ENCODE measurements at places on chromosomes 2 and 18.

DNA sequence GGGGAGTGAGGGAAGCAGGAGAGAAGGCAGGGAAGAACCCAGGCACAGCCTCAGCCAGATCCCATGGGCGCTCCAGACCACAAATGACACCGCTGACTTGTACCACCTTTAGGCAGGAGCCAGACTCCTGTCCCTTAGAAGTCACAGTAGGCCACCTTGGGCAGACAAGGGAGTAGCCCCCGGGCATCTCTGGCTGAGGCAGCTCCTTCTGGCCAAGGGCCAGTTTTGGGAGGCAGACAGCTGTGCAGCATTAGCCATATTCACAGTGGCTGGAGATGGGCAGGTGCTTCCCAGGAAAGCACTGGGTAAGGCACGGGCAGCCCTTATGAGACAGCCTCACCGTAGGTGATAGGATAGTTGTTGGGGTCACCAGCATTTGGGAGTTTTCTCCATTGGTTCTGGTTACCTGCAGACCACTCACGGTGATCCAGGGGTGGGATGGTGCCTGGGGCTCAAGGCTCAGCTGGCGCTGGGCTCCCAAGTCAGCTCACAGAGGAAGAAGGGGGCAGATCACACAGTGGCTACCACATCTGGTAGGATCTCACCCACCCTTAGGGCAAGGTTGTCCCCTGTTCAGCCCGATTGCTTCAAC lies 2.1 kb downstream of the ASTL start:
- DNase-seq: no peak

DNA sequence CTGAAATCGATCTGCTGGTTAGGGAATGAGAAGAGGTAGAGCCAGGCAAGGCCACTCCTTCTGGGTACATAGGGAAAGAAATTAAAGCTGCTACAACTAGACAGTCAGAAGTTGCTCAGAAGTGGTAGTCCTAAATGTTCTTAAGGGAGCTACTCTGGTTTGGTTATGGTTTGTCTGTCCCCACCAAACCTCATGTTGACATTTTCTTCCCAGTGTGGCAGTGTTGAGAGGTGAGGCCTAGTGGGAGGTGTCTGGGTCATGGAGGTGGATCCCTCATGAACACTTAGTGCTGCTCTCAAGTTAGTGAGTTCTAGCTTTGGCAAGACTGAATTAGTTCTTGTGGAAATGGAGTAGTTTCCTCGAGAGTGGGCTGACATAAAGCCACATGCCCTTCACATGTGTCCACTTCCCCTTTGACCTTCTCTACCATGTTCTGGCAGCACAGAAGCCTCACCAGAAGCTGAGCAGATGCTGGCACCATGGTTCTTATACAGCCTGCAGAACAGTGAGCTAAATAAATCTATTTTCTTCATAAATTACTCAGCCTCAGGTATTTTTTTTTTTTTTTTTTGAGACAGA lies 14.7 kb downstream of the RNF103 start:
- DNase-seq: no peak

DNA sequence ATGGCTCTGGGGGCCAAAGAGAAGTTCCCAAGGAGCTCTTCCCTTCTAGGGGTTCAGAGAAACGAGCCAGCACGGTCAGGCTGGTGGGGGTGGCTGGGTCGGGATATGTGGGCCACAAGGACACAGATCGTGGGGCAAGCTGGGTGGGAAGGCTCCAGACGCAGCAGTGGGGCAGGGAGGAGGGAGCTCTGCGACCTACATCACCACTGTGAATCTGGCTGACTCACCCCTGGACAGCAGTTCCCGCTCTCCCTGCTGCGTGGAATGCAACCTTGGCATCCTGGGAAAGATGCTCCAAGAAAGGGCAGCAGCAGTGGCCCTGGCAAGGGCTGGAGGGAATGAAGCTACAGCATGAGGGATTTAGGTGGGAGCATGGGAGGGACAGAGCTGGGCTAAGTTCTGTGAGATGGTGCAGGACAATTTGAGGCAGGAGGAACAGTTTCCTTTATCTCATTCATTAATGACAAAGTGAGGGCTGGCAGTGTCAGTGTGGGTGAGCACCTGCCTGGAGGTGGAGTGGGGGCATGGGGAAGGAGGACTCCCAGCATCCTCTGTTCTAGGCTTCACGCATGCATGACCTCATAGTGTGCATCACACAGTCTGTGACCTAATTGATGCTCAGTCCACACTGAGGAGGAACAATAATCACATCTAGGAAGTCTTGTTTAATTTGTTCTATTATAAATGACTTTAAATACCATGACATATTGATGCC lies 25.0 kb downstream of the CELF4 start:
- DNase-seq: no peak

DNA sequence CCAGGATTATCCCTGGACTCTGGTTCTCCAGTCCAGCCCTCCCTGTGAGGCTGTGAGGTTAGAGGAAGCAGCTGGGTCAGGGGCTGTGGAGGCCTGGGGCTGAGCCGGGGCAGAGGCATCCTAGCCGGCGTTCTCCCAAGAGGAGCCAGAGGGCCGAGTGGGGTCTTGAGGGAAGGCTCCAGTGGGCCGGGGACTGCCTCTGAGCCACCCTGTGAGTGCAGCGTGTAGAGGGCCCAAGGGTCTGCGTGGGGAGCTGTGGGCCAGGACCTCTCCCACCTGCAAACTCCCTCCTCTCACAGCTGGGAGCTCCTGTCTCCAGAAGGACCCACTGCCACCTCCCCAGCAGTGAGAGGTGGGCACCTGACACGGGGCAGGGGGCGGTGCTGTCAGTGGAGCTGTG lies 41.0 kb downstream of the GLI2 start:
- no peak for DNase-seq

DNA sequence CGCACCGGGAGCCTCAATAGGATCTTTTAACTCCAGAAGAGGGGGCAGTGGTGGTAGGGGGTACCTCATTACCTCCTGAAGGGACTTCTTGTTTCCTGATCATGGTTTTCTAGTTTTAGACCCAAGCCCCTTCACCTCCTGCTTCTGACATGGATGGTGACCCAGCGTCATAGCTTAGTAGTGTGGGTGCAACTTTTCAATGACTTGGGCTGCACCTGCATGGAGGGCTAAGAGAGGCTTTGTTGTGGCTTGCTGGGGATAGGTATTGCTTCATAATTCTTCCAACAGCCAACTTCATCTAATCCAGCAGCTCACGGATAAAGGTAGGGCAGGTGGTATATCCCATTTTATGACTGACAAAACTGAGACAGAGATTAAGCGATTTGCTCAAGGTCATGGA lies 3.0 kb downstream of the SLC1A4 start:
- no peak for DNase-seq

- no peak for DNase-seq
These were observed 301.8 kb upstream of the ID2 start for GRCh38 chr2:8380026-8380425.

DNA sequence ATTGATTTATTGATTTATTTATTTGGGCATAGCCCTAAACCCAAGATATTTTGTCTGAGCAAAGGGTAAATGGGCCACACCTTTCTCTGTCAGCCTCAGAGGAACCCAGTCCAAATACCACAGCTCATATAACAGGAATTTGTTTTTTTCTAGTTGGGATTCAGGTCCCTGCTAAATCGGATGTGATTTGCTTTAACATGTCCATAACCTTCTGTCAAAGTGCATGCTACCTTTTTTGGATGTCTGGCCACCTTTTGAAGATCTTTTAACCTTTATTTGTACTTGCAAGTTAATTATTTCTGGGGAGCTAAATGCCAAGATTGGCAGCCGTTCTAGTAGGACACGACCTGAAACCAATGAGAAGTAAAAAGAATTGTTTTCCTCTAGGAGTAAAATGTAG lies 303.2 kb upstream of the UBE2E3 start:
- DNase-seq: no peak

GRCh38 chr2:101113441-101114267 lies 37.5 kb downstream of the TBC1D8 start:
- no peak for DNase-seq

DNA sequence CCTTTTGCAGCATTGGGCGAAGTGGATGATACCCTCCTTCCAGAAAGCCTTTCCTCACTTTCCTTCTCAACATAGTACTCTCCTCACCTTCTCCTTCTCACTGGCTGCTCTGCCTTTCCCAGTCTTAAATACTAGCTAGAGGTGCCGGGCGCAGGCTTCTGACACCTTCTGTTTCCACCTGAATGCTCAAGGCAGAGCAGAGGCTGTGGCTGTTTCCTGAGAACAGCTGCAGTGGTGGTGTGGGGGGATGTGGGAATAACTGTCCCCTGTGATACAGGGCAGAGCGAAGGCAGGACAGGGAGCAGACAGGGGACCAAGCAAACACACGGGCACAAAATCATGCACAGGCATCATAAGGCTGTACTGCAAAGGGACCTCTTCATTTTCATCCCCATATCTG lies 303.1 kb downstream of the SS18 start:
- DNase-seq: no peak

DNA sequence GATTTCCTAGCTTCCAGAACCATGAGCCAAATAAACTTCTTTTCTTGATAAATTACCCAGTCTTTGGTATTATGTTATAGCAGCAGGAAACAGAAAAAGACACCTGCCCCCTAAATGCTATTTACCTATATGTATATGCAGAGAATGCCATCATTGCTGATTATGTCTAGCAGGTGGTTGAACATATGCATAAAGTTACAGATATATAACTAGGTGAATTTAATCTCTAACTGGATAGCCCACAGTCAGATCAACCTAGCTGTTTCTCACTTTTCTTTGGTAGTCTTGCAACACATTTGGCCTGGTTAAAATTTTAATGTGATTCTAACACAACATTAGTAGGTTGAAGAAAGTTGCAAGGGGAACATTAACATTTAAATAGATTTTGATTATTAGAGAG lies 7.1 kb upstream of the CERS6 start:
- no peak for DNase-seq

- no peak for DNase-seq
These were observed 68.9 kb downstream of the MEX3C start for GRCh38 chr18:51128533-51128932.

DNA sequence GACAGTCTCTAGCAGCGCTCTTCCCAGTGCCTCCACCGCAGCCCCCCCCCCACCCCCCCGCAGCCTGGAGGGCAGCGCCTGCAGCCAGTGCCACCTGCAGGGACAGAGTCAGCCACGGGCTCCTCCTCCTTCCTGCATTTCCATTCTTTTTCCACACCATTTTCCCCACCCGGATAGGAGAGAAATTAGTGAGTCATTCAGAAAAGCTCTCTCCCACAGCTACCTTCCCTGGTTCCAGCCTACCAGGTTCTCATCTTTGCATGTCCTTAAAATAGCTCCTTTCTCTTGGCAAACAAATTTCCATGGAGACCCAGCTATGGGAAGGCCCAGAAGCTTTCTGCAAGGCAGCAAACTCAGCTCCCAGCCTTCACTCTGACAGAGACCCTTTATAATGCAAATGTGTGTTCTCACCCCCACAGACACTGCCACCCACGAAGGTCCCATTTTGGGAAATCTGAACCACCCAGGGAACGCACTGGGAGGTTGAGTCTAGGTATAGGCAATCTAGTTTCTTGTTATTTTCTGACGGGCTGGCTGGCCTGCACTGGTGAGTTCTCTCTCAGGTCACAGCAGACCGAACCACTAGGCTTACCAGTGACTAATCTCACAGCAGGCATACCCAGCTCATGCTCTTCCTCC lies 41.8 kb upstream of the ATG16L1 start:
- no peak for DNase-seq

- DNase-seq: no peak
These were observed 32.4 kb upstream of the RBBP8 start for GRCh38 chr18:22900558-22901238.

GRCh38 chr2:17792515-17792914 lies 23.7 kb upstream of the MSGN1 start:
- no peak for DNase-seq

DNA sequence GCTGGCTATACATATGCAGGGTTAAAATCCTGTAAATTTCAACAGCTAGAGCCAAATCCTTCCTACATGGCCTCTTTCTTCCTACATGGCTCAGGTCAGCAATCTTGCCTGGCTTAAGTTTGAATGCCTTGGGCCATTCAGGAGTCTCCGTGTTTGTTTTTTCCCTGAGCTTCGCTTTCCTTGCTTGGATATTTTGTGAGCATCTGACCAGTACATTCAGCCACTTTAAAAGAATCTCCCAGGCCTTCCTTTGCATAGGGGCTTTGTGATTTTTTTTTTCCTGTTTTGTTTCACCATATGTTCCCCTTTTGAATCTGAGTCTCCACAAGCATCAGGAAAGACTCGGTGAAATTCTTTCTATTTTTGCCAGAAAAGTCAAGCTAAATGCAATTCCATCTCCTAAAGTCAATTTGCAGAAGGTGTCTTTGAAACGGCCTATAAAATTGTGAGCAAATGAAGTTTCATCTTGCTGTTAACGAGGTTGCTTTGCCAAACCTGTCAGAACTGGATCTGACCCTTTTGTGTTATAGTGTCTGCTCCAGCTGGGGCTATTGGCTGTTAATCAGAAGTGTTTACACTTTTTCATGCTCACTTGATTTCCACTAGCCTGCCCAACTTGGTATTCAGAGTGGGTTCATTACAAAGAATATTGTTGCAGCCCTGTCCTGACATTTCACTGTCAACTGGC lies 256.9 kb downstream of the DCC start:
- DNase-seq: no peak

DNA sequence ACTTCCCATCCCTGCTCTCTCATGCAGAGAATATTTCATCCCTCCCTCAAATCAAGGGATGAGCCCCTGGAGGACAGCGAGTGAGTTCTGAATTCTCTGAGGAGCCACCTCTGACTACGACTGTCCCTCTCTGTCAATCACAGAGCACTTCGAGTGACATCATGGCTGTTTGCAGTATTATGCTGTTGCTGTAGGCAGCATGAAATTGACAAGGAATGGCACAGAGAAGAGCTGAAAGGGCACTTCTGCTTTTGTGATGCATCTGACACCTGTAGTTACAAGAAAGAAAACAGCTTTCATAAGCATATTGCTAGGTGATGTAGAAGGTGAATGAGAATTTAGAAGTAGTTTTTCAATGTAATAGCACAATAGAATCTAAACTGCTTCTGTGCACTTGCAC lies 166.9 kb downstream of the ARHGAP15 start:
- DNase-seq: no peak

- no peak for DNase-seq
These were observed 49.0 kb upstream of the DSG1 start for GRCh38 chr18:31268985-31269406.

GRCh38 chr2:2769481-2770431 lies 438.7 kb upstream of the MYT1L start:
- no peak for DNase-seq

- no peak for DNase-seq
These were observed 8.7 kb upstream of the CCL20 start for GRCh38 chr2:227804975-227805374.

- DNase-seq: no peak
These were observed 927.3 kb upstream of the ACVR2A start for GRCh38 chr2:146917431-146918042.

DNA sequence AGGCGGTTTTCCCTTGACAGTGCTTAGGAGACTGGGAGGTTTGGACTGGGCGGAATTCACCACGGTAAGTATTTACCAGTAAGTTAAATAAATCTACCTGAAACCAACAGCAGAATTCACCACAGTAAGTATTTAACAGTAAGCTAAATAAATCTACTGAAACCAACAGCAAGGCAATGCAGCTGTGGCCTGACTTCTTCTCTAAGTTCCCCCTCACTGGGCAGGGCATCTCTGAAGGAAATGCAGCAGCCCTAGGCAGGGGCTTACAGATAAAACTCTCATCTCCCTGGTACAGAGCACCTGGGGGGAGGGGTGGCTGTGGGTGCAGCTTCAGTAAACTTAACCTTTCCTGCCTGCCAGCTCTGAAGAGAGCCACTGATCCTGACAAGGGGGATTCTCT lies 432.5 kb upstream of the LRRTM1 start:
- DNase-seq: no peak
